Kasumi-1 (cell line): ENCODE measurements at places on chromosomes 1 and 21.

DNA sequence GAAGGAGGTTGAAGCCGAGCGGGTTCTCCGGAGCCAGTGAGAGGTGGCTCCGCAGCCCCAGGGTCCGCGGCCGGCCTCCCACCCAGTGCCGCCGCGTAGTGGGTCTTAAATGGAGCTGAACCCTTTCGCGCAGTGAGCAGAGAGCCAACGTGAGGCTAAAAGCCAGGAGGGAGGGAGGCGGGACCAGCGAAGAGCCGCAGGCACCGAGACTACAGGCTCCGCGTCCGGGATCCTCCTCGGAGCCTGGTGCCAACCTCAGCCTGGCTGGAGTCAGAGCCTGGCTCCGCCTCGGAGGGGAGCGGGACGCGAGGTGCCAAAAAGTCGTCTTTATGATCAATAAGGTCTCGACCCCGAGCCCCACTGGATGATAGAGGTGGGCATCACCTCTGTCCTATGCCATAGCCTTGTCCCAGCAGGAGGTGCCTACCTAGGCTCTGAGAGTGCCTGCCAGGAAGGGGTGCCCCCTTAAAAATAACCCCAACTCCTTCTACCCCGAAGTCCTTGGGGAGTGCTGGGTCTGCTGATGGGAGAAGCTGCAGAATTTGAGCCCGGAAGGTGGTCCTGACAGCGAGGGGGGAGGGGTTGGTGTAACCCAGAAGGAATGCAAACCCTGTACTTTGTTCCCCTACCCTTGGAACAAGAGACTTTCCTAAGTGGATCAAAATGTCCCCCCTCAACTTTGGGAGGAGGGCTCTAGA is 1.6 kb downstream of the IGSF21 start:
- DNase-seq, result no peak

GRCh38 chr21:16496609-16497008 is 766.8 kb downstream of the USP25 start:
- no peak for DNase-seq

GRCh38 chr1:241355311-241356010 is 1.5 kb downstream of the RGS7 start:
- DNase-seq, result no peak

DNA sequence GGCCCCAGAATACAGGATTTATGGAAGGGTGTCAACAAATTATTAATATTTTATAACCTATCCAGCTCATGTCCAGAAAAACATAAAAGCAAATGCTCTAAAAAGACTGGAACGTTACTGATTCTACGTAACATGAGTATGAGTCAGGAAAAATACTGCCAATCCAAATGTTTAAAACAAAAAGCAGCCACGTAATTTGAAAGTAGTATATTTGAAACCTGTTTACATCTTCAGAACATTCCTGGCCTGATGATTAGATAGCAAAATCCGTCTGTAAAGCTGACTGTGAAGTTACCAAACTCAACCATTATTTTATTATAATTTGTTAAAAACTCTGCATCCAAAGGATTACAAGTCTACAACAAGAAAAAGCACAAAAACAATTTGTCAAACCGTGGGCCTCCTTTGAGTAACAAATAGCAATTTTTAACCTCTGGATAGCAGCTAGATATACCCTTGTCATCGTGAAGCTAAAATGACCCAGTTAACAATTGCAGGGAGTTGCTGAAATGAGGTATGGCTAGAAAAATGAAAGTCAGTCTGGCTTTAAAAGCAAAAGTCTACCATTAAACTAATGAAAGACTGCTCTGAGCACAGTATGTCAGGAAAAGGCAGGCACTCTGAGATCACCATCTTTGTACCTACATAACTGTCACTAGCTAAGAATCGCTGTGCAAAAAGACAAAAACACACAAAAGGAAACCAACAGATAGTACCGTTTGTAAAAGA is 1.2 kb downstream of the UBR4 start:
- DNase-seq, result no peak

DNA sequence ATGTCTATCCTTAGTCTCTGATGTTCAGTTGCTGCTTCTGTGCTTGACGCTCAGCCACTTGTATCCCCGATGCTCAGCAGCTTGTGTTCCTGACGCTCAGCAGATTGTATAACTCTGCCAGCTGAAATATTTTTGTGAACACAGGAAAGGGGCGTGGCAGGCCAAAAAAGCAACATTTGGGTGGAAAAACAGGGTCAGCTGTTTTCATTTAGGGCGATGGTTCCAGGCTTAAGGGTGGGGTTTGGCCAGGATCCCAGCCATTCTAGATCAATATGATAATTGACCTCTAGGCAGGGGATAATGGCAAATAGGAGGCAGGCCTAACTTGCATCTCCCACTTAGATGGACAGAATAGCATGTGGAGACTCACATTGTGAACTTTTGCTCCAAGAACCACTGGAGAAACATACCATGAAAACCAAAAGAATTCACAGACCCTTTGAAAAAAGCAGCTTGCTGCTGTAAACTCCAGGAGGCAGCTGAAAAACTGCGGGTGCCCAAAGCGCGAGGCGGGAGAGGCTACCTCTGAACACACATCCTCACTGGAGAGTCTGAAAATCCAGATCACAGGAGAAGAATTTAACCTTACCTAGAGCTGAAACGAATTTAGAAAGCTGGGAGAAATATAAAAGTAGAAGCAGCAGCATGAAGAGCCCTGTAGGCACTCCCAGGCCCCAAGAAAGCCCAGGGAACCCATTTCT is 58.3 kb downstream of the ZNF648 start:
- DNase-seq, result no peak

DNA sequence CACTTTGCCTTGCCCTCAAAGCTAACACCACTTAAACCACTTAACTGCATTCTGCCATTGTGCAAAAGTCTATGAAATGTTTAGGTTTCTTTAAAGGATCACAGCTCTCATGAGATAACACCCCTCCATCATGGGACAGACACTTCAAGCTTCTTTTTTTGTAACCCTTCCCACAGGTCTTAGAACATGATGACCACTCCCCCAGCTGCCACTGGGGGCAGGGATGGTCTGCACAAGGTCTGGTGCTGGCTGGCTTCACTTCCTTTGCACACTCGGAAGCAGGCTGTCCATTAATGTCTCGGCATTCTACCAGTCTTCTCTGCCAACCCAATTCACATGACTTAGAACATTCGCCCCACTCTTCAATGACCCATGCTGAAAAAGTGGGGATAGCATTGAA is 7.7 kb downstream of the ADAMTS1 start:
- DNase-seq, result no peak

GRCh38 chr1:181251713-181252075 is 163.2 kb downstream of the IER5 start:
- DNase-seq, result no peak

DNA sequence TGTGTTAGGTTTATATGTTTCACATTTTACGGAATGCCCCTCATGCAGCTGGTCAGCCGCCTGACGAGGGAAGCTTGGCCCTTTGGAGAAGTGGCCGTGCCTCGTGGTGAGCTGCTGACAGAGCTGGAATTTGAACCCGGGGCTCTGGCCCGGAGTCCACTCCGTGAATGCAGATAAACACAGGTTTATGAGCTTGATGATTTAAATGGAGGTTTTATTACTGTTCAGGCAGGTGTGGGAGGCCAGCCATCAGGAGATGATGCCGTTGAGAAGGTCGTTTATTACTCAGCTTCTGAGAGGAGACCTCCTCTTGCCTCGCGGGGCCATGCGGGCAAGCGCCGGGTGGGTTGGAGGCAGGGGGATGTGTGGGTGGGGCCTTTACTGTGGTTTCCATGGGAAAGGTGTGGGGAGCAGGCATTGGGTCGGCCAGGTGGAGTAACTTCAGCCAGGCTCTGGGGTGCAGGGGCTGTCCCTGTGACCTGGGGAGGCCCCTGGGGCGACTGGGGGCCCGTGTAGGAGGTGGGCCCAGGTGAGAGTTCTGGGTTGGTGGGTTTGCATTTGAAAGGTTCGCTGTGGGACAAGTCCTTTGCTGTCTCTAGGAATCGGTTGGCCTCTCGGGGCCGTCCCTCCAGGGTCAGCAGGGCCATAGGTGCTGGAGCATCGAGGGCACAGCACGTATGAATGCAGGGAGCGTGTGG is 22.0 kb downstream of the PRKCZ start:
- DNase-seq, result no peak

DNA sequence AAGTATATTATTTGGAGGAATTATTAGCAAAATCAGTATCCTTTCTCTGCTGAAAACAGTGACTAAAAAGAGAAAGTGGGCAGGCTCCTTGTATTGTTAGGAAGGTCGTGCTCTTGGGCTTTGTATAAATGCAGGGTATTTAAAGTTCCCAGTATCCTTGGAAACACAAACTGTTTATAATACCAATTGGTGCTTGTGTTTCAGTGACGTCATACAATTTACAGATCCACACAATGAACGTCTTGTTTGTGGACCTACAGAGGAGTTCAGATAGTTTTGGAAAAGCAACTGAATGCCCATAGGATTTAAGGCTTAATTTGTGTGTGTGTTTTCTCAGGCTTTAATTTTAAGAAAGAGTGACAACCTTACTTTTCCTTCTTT is 168.2 kb downstream of the RASAL2 start:
- DNase-seq, result no peak

DNA sequence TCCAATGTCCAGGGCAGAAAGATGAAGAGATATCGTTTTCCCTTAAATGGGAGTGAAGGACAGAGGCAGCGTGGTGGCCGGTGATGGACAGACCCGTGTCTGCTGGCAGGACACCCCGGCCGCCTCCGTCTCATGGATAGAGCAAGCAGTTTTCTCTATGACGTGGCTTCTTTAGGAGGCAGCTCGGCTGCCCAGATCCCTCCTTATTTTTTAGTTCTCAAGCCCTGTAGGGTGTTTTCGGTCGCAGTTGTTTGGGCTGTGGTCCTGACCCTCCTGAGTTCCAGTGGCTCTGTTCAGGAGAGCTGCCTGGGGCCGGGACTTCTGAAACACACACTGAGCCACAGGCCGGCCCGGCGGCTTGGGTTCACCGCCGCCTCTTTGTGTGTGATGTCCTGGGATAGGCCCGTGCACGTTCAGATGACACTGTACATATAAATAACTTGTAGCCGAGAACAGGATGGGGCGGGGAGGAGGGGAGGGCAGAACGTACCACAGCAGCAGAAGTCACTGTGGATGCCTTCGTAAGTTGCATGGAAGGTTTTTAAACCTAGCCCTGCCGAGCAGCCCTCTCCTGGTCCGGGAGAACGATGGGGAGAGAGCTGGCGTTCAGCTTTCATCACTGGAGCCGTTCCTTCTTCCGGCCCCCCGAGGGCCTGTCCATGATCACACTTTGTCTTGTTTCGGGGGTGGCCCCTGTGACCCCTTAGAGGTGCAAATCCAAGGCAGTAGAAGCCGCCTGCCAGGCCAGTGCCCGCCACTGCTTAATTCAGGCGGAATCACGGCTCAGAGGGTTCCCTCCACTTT is 65.2 kb downstream of the SIK1 start:
- DNase-seq, result peak; percentile 30

- peak; percentile 25 for DNase-seq
Observed at GRCh38 chr1:31663622-31664452, 19.2 kb upstream of the PEF1 start.

DNA sequence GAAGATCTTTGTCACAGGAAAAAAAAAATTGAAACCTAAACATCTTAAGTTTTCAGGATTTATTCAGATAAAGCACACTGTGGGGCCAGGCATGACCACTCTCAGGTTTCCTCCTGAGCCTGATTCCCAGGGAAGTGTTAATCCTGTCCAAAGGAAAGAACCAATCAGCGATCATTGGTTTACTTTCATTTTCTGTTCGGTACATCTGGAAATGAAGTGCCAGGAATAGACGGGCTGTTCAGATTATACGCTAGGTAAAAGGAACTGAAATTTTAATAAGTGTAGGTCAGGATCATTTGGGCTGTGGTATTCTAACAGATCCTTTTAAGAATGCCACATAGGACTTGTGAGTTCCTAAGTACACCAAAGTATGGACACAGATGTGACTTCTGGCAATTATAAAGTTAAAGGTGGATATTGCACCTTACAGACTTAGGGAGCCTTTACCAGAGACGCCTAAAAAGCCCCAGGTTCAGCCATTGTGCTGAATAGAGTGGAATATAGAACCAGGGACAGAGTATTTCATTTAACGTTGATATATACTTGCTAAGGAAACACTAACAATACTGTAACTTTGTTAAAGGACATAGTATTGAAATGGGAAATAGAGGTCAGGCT is 9.3 kb upstream of the CACYBP start:
- DNase-seq, result peak; percentile 54

DNA sequence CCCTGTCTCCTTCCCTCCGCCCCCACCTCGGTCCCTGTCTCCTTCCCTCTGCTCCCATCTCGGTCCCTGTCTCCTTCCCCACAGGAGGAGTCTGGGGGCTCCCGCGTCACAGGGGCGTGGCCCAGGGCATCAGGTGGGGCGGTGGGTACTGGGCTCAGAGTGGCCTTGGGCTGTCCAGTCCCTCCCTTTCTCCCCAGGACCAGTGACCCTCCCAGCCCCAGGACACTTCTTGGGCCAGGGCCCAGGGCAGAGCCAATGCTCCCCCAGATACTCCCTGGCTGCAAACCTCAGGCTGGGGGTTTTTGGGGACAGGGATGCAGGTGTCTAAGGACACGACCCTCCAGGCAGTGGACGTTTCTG is 6.8 kb upstream of the RNF223 start:
- no peak for DNase-seq

- no peak for DNase-seq
Observed at GRCh38 chr1:65691972-65692371, 100.7 kb upstream of the PDE4B start.

GRCh38 chr1:109822749-109823542 is 59.2 kb upstream of the EPS8L3 start:
- DNase-seq, result no peak

GRCh38 chr1:40650075-40650474 is 15.4 kb downstream of the RIMS3 start:
- no peak for DNase-seq

GRCh38 chr21:45525153-45525909 is 16.9 kb downstream of the SLC19A1 start:
- no peak for DNase-seq

GRCh38 chr1:156495401-156496140 is 5.0 kb downstream of the MEF2D start:
- no peak for DNase-seq

DNA sequence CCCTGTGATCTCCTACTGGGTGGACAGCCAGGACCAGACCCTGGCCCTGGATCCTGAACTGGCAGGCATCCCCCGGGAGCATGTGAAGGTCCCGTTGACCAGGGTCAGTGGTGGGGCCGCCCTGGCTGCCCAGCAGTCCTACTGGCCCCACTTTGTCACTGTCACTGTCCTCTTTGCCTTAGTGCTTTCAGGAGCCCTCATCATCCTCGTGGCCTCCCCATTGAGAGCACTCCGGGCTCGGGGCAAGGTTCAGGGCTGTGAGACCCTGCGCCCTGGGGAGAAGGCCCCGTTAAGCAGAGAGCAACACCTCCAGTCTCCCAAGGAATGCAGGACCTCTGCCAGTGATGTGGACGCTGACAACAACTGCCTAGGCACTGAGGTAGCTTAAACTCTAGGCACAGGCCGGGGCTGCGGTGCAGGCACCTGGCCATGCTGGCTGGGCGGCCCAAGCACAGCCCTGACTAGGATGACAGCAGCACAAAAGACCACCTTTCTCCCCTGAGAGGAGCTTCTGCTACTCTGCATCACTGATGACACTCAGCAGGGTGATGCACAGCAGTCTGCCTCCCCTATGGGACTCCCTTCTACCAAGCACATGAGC is 17.2 kb upstream of the SLC25A44 start:
- no peak for DNase-seq

- no peak for DNase-seq
Observed at GRCh38 chr1:44801491-44802305, 1.5 kb downstream of the PLK3 start.
